ENCODE measurements at places on chromosomes 1 and 21. TPM values are rescaled to one million over a fixed set of nuclear protein-coding genes. Genes with fewer than 3 reads are reported as not detected.

F13B gene
- total RNA-seq = not detected

C1orf122 gene
- 46.7 TPM for total RNA-seq

DNA sequence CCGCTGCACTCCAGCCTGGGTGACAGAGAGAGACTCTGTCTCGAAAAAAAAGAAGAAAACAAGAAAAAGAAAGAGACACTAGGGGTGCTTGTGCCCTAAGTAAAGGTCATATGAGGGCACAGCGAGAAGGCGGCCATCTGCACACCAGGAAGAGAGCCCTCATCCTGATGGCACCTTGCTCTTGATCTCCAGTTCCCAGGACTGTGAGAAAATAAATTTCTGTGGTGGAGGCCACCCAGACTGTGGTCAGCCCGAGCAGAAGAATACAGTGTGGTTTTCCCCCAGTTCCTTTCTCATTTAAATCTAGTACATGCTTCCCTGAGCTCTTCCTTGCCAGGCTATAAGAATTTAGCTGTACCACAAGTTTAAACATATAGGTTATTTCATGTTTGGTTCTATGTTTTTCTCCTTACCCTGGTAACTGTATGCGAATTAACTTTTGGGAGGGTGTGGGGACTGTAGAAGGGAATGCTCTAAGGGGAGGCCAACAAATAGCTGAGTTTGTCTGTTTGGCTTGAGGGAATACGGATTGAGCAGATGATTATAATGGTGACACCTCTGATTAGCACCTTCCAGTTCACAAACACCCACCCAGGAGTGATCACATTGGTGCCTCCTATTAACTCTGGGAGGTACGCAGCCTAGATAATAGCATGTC lies 119.6 kb upstream of the ERRFI1 start:
- ATAC-seq = no peak

- no peak for ATAC-seq
These were observed 57.9 kb downstream of the PHTF1 start for GRCh38 chr1:113701429-113701828.

DNA sequence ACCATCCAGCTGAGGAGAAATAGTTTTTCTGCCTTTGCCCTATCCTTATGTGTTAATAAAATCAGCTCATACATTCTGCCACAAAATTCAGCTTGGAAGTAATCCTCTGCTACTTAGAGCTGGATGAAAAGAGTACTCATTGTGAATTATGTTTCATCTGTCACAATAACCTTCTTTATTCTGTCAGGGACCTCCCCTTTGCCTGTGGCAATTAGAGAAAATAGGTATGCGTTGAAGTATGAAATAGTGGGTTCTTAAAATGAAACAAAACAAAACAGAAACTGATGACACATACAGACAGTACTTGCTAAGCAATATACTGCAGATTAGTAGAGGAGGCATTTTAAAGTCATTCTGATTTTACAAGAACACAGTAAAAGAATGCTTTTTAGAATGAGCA lies 578.5 kb downstream of the USP25 start:
- ATAC-seq = peak; percentile 82

GRCh38 chr1:20032425-20032824 lies 37.6 kb upstream of the PLA2G5 start:
- no peak for ATAC-seq

Data from esophagus mucosa (tissue), 1 donor.